ENCODE measurements at places on chromosomes 13 and 19.

DNA sequence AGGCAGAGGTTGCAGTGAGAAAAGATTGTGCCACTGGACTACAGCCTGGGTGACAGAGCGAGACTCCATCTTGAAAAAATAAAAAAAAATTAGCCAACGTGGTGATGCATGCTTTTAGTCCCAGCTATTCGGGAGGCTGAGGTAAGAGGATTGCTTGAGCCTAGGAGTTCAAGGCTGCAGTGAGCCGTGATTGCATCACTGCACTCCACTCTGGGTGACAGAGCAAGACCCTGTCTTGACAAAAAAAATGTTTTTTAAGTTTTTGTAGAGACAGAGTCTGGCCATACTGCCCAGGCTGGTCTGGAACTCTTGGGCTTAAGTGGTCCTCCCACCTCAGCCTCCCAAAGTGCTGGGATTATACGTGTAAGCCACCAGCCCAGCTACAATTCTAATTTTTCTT lies 22.4 kb upstream of the LSM14A start:
- DNase-seq, result no peak

DNA sequence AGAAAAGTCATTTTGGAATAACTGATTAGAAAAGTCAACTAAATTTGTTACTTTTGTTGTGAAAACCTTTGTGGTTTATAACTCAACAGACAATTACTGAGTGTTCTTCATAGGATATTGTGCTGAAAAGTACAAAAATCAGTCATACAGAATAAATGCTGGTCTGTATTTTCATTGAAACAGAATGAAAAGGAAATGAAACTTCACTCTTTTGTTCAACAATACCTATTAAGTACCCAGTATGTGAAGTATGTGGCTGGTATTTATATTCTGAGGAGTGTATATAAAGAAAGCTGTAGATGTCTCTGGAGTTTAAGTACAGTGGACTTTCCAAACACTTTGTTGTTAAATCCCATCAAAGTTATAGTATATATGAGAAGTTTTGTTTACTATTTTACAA lies 828.4 kb upstream of the ATXN8OS start:
- no peak for DNase-seq

DNA sequence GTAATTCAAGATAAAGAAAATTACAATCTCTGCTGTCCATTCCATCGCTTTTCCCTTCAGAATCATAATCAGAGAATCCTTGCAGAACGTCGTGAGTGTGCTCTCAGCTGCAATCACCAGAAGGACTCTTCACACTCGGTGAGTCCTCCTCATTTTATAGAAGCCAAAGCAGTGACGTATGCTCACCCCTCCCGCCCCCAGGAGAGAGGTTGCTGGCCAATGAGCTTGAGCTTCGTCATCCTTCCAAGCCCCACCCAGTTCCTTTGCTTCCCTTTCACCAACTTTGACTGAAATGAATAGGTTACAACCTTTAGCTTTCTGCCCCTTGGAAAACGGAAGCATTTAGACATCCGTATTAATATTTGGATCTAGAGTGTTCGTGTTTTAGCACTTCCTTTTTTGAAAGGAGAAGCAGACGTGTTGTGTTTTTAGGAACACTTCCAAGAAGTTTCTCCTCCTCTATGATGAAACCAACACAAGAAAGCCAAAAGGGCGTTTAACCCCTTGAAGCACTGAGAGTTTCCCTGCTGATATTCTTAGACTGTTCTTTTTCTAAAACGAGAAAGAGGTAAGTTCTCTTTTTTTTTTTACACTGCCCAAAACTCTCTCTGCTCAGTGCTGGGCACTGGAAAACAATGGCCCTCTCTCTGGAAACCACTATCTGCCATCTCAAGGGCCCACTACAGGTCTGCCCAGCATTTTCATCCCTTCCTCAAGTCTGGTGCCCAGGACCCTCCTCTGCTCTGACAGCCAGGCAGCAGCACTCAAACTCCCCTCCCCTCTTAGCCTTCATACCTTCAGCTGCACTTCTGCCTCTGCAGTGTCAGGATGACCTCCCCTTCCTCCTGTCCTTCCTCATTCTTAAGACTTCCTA lies 44.3 kb upstream of the CEACAM21 start:
- peak; percentile 93 for DNase-seq

- no peak for DNase-seq
Measured at GRCh38 chr19:47641891-47642485, 33.1 kb downstream of the BICRA start.

DNA sequence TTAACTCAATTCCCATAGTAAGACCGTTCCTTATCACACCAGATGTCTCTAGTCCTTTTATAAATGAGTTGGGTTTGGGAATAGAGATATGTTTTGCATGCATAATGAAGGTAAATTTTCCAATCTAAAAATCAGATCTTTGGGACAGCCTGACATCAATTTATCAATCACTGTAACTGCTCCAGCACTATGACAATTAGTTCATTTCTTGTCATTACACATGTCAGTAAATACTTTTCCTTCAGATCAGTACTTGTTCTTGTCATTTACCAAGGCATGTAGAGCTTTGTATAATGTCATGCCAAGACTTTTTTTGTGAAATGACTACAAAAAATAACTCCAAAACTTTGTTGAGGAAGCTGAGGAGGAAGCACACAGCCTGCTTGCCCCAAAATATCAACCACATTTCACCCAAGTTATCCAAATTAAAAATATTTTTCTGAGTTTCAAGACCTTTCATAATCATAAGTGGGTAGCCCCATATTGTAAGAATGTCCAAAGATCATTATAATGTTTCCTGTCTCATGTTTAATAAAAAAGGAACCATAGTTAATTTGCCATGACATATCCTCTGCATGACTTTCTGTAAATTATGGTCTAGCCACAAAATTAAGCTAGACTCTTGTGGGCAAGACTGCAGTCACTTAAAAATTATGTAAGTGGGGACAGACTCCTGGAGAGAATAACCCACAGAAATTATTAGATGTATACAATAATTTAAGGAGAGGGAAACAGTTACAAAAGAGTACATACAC lies 586.8 kb downstream of the TBC1D4 start:
- DNase-seq, result no peak

DNA sequence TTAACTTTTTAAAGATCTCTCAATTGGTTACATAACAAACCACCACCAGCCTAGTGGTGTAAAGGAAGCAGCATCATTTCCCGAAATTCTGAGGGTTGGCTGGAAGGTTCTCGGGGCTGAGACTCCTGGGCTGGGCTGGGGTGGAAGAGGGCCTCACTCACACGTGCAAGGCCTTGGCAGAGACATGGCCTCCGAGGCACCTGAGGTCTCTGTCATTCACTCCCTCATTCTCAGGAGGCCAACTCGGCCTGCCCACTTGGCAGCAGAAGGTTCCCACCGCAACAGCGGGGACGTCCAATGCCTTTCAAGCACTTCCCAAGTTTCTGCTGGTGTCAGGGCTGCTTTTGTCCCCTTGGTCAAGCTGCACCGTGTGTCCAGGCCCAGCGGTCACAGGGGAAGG lies 18.6 kb upstream of the RASA3 start:
- no peak for DNase-seq

GRCh38 chr19:31882709-31883108 lies 462.7 kb upstream of the ZNF507 start:
- no peak for DNase-seq

DNA sequence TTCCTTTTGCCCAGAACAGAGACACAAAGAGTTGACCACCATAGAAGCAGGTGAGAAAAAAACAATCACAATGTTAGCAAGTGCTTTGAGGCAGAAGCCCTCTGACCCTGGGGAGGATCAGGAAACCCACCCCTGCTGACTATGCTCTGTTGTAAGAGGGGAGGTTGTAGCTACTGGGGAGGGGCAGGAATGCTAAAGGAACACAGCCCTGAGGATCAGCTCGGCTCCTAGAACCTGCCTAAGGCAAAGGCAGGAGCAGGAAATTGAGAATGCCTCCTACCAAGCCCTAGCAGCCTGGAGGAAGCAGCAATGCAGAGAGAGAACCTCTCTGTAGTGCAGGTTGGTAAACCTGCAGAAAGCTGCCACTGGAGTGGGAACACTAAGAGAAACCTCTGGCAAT lies 624.0 kb upstream of the KLF12 start:
- DNase-seq, result no peak

DNA sequence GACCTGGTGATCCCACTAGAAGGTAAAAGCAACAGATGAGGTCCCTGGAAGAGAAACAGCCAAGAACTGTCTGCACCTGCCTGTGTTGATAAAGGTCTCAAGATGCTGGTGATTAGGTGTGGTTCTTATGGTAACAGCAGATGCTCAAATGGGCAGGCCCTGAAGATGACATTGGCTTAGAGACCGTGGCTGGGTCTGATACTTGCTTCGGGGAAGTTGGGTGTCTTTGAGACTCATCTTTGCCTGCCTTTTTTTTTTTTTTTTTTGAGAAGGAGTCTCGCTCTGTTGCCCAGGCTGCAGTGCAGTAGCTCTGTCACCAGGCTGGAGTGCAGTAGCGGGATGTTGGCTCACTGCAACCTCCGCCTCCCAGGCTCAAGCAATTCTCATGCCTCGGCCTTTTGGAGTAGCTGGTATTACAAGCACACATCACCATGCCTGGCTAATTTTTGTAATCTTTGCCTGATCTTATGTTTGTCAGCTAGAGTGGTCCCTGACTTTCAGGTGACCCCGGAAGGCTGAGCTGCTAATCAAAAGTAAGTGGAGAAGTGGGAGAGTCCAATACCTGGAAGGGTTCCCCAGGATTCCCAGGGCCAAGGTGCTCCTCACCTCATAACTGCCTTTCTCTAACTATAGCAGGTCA lies 7.9 kb downstream of the SLC25A23 start:
- DNase-seq, result no peak

- no peak for DNase-seq
Measured at GRCh38 chr19:51365965-51366388, at the start of gene ETFB. Gene ETFB (minus strand): TSS chr19:51366388. CDS start chr19:51366326, 62 bp downstream.

DNA sequence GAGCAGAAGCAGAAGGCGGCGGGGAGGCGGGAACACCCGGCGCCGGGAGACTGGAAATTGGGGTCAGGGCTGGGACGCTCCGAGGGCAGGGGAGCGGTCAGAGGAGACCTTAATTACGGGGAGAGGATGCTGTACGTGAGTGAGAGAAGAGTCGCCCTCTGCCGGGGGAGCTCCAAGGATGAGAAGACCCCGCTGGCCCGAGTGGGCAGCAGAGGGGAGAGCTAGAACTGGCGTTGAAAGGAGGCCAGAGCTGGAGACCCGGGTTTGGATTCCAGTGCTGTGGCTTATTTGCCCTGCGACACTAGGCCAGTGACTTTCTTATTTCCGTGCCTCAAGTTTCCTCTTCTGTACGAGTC lies 536 bp downstream of the FAM32A start:
- peak; percentile 54 for DNase-seq

DNA sequence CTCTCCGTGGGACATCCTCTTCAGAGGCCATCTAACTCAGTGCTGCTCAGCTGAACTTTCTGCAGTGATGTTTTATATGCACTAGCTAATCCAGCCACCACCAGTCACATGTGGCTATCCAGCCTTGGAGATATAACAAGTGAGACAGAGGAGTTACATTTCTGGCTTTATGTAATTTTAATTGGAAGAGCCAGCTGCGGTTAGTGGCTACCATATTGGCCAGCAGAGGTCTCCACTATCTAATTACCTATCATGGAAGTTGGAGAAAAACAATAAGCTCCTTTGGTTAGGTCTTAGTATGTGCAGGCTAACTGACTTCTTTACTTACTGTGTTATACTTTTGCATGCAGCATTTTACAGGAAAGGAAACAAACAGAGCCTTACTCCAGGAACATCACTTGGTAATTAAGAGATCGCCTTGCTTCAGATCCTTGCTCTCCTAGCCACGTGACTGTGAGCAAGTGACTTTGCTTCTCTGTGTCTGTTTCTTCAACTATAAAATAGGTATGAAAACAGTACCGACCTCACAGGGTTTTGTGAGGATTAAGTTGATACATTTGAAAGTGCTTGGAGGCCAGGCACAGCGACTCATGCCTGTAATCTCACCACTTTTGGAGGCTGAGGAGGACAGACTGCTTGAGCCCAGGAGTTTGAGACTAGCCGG lies 1.6 kb upstream of the KLK10 start:
- no peak for DNase-seq

- DNase-seq, result no peak
Measured at GRCh38 chr13:65378484-65378883, 1851.7 kb downstream of the PCDH9 start.

DNA sequence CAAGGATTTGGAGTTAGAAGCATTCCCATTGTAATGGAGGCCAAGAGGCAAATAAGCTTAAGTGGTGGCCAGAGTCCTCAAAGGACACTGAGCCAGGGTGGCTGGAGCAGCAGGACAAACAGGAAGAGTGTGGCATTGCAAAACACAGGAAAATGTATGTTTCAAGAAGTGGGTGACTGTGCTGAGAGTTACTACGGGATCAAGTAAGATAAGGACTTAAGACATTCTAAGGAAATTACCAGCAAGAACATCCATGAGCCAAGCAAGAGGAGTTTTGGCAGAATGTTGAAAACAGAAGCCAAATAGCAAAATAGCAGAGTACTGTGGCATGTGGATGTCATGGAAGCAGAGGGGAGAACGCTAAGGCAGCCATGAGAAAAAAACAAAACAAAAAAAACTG lies 104.2 kb downstream of the RAP2A start:
- DNase-seq, result no peak

DNA sequence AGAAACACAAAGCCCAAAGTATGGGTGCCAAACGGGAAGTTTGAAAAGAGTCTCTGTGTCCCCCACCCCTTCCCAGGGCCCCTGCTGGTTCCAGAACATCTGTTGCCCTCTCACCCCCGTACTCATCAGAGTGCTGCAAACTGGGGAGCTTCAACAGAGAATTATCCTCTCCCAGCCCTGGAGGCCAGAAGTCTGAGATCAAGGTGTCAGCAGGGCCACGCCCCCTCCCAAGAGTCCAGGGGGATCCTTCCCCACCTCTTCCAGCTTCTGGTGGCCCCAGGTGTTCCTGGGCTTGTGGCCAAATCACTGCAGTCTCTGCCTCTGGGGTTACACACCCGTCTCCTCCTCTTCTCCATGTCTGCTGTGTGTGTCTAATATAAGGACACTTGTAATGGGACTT lies 183.4 kb downstream of the PTPRS start:
- DNase-seq, result no peak

- peak; percentile 2 for DNase-seq
Measured at GRCh38 chr13:90867336-90867683, 480.2 kb upstream of the MIR17HG start.

- DNase-seq, result no peak
Measured at GRCh38 chr13:112931028-112931934, 37.7 kb upstream of the MCF2L start.

DNA sequence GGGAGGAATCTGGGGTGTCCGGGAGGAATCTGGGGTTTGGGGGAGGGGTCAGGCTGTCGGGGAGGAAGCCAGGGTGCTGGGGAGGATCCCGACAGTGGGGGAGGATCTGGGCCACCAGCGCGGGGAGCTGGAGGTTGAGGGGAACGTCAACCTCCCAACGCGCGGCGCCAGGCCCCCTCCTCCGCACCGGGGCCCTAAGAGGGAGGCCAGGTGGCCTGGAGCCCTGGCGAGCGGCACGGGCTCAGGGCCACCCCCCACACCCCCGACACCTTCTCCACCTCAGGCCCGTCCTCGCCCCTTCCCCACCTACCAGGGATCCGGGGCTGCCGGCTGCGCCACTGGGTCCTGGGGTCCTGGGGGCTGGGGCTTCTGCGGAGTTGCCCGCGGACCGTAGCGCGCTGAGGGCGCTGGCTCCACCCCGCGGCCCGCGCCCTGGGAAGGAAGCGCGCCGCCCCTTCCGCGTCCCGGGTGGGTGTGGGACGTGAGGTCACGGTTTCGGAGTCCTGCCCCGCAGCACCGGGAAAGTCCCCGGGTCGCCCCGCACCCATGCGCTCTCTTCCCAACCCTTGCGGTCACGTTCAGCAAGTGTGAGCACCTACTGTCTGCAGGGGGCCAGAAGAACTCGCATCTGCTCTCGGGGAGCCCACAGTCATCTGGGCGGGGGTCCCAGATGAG lies at the start of gene TICAM1:
TICAM1 (minus strand) TSS at position 409 of the 675 bp plus-strand sequence. CDS start 13,335 bp downstream, outside the sequence.
- DNase-seq, result peak; percentile 76

Measured in germinal center (tissue), 1 donor.